Muscle of leg (tissue), 16 donors: ENCODE measurements at places on chromosomes 1 and 21. TPM values are rescaled to one million over a fixed set of nuclear protein-coding genes. Genes with fewer than 3 reads are reported as not detected.

- DNase-seq = no peak
Observed at GRCh38 chr1:47683401-47683800, 245.6 kb downstream of the FOXD2 start.

DNA sequence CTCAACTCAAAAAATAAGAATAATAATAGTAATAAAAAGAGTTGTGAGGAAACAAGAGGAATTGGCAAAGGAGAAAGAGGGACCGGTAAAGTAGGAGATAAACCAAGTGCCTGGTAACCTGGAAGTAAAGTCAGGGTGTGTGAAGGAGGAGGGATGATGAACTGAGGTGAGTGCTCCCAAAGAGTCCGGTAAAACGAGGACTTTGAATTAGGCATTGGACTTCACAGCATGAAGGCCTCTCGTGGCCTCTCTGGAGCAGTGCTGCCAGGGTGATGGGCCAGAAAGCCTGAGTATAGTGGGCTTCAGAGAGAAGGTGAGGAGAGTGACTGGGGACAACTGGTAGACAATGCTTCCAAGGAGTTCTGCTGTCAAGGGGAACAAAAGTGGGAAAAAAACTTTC is 17.6 kb downstream of the RPL11 start:
- no peak for DNase-seq

PPM1J gene
- total RNA-seq = 2.1 TPM

GRCh38 chr1:22508329-22508728 is 55.0 kb upstream of the EPHA8 start:
- DNase-seq = no peak

DNA sequence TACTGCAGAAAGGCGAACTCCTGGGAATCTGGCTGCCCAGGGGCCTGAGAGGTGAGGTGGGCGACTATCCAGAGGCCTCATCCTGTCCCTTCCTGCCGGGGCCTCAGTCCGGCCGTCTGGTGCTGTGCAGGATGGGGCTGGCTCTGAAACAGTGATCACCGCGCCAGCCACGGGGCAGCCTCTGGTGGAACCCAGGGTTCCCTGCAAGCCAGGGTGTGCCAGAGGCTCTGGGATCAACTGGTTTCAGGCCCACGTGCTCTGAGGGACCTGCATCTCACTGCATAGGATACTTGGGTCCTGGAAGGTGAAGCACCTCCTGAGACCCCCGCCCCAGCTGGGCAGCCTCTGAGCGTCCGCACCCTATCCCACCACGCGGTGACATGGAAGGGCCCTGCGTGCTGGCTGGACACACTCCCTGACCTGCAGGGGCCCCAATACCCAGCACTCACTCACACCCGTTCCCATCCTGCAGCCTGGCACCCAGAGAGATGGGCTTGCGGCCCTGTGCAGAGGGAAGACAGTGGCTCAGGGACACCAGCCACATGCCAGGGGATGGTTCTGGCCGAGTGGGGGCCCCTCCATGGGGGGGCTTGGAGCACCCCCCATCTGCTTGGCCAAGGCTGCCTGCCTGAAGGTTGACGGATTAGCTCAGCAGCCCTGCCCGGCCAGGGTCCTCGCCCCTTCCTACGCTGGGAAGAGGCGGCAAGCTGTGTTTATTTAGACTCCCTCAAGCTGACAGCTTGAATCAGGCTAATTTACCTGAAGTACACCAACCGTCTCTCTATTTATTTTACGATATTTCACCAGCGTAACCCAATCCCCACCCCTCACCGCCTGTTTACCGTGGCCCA is 64.3 kb upstream of the TTC34 start:
- no peak for DNase-seq

- no peak for DNase-seq
Observed at GRCh38 chr1:188343914-188344313, 1515.2 kb downstream of the PLA2G4A start.

- no peak for DNase-seq
Observed at GRCh38 chr1:56774067-56774609, 45.1 kb downstream of the FYB2 start.

SLC1A7 gene
- total RNA-seq = not detected

DNA sequence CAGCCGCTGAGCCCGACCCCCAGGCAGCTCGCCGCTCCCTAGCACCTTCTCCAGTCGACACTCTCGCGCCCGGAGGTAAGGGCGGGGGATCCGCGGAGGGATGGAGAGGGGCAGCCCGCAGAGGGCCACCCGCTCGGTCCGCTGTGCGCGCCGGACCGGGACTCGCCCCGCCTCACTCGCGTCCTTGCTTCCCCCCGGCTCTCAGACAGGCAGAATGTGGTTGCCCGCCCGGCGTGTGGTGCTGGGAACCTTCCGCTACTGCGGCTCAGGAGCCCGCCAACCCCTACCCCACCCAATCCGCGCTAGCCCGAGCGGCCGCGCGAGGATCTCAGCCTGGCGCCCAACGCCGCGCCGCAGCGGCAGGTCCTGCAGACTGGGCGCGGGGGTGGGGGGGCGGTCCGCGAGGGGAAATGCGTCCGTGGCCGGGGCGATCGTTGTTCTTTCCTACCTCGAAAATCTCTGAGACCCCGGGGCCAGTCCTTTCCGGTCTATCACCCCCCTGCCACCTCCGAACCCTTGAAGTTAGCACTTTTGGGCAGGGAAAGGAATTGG is 404 bp downstream of the LRRC8C start:
- peak; percentile 65 for DNase-seq

RAB25 gene
- not detected for total RNA-seq

DNA sequence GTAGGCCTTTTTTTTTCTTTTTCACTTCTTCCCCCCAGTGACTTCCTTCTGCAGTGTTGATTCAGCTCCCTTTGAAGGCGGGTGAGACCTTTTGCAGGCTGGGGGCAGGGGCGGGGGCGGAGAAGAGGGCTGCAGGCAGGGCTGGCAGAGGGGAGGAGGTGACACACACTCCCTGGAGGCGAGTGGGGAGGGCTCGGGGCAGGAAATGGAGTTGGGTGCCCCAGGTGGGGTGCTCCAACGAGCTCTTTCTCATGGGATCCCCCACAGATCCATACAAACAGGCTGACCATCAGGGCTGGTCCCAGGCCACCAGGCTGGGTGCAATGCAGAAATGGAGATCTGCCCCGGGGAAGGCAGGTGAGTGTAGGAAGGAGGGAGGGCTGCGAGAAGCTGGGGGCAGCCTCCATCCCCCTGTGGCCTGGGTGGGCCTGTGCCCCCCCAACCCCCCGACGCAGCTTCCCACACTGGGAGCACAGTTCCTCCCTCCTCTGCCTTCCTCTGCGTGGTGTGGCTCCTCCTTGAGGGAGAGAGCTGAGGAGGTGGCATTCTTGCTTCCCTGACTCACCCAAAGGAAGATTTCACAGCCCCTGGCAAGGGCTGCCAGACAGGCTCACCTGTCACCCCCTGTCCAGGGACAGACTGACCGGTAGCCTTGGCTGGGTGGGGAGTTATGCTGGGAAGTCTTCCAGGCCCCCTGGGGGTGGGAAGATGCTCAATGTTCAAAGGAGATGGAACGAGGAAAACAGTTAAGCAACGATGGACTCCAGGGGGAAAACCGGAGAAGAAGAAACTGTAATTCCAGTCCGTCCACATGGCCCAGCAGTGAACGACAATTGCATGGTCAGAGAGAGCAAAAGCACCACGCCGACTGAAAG is 7.1 kb upstream of the ITGB2 start:
- no peak for DNase-seq

LIN28A gene
- total RNA-seq = not detected

GRCh38 chr1:108695535-108695934 is 3.4 kb downstream of the PRPF38B start:
- peak; percentile 40 for DNase-seq

DNA sequence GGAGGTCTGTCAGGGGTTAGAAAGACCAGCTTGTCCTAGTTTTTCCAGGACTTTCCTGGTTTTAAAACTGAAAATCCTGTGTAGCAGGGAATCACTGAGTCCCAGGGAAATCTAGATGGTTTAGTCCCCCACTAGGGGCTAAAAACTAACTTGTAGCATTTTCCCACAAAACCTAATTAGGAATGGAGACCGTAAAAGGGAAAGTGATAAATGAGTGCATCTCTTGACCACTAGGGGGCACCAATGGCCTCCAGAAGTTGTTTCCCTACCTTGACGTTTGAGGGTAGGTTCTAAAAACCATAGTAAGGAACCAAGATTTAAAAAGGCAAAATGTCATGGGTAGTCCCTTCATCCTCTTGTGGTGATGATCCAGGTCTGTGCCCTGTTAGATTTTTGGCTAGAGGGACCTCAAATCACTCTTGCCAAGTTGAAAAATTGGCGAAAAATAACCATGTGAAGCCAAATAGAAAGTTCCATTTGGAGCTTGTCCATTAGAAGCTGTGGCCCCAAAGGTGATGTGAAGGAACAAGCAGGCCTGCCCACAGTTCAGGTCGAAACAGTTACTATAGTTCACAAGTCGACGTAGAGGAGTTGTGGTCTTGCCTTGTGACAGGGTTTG is 24.5 kb downstream of the CLIC6 start:
- DNase-seq = peak; percentile 68

DNA sequence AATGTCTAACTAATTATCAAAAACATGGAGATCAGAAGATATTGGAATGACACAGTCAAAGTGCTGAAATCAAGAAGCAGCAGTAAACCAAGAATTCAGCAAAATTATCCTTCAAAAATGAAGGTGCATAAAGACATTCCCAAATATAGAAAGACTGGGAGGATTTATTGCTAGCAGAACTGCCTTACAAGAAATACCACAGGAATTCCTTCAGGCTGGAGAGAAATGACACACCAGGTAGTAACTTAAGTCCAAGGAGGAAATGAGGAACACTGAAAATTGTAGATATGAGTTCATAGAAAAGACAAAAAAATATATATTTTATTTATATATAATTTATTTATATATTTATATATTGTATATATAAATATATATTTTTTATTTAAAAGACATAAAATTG is 217.2 kb downstream of the RPS6KC1 start:
- DNase-seq = no peak

GRCh38 chr1:162137179-162137960 is 67.9 kb downstream of the NOS1AP start:
- DNase-seq = no peak

MIXL1 gene
- 0.27 TPM for total RNA-seq
